ENCODE measurements at places on chromosomes 7 and 10.

DNA sequence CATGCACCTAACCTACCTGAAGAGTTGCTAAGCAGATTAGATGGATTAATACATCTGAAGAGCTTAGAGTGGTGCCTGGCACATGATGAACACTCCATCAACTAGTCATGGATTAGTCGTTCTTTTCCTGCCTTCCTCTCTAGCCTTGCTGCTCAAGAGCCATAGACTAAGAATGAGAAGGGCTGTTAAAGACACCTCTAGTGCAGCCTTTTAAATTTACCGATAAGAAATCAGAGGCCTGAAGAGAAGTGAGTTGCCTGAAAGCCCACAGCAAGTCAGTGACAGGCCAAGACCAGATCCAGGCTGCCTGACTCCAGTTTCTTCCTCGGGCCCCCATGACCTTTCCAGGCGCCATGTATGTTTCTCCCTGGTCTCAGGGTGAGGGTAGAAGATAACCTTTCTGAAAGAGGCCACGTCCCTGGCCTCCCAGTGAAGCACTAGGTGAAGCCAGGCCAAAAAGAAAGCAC, 6.5 kb downstream of the TSPAN15 start:
- no peak for DNase-seq

DNA sequence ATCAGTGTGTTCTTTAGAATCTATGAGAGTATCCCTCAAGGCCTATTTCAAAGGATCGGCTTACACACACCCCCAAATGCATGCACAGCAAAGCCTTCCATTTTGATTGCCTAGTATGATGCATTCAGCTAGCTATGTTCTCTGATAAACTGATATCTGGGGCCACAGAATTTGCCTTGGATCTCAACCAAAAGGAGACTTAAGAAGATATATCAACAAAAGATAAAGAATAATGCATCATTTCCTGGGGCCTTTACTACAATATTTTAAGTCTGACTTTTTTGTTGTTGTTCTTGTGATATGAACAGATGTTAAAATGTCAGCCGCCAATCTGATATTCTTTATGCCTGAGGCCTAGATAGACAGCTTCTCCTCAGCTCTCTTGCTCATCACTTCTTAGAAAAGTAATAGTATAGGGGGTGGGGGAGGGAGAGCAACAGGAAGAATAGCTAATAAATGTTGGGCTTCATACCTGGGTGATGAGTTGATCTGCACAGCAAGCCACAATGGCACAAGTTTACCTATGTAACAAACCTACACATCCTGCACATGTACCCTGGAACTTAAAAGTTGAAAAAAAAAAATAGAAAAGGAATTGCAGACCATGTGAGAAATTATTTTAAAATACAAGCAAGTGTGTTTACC, 792.9 kb upstream of the GHITM start:
- DNase-seq, result no peak

GRCh38 chr7:36475381-36475780, 85.7 kb downstream of the ANLN start:
- no peak for DNase-seq

DNA sequence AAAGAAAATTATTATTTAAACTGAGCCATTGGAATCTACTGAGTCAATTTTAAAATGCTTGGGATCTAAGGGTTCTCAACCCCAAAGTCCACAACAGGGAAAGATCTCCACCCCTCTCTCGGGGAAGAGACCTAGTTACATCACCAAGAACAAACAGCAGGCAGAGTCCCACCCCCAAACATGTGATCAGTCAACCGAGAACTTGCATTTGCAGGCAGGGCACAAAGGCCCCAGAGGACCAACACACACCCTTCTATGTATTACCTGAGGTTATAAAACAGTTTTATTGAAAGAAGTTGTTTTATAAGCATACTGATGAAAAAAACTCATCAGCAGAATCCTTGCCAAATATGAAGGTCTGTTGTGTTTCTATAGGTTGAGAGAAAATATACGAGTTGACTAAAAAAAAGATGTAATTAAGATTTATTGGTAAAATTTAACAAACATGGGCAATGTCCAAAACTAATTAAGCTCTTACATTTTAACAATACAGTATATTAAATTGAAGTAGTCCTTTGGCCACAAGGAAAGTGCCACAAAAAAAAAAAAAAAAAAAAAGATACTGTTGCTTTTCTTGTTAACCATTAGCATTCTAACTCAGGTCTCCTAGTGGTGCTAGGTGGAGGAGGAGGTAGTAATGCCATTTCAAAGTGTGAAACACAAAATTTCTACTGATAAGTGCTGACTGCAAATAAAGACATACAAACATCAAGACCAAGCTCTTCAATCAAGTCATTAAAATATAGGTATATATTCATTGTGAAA, 975 bp upstream of the USP54 start:
- DNase-seq, result peak; percentile 29

DNA sequence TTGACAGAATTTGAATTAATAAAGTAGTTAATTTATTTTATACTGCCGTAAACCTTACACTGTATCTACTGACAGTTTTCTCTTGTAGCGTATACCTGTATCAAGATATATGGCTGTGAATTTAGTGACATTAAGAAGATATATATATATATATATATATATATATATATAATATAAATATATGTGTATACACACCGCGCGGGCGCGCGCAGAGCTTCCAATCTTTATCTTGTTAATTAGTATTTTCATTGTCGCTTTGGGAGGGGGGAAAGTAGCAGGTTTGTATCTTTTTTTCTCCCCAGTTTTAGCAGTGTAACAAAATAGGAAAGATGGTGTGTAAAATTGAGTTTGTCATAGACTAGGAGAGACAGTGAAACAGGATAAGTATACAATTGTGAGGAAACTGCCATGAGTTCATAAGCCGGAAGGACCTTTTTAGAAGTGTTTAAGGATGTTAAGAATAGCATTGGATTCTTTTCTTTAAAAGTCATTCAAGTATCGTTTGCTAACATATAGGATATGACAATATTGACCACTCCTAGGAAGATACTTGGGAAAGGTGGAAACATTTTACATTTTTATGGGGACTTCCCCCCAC, 2.0 kb downstream of the PLEKHA1 start:
- DNase-seq, result no peak

GRCh38 chr10:62037166-62037831, 135.8 kb downstream of the ARID5B start:
- no peak for DNase-seq
